Stomach (tissue), 19 donors: ENCODE measurements at places on chromosomes 7 and 10. TPM values are rescaled to one million over a fixed set of nuclear protein-coding genes. Genes with fewer than 3 reads are reported as not detected.
A peak's percentile ranks its signal among the peaks of the same experiment; 100 is the strongest.

- DNase-seq: no peak
These were observed 20.7 kb downstream of the KCNH2 start for GRCh38 chr7:150957133-150958020.

Gene CAMK2B
- 28.4 TPM for polyA plus RNA-seq

Gene SPAM1
- polyA plus RNA-seq: not detected

DNA sequence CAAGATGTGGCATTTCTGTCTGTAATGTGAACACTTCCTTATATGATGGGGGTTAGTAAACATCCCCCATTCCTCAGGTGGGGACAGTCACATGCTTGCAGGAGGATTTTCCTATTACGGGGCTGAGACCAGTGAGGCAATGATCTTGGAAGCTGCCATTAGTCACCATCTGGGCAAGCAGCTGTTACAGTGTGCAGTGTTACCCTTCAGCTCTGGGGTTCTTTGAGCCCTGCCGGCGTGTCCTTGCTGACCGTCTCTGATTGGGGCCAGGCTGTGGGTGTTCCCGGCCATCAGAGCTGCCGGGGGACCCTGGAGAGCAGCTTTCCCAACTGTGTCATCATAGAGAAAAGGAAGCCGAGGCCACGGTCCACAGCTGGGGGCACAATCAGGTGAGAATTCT is 126.8 kb upstream of the FAM20C start:
- DNase-seq: no peak

DNA sequence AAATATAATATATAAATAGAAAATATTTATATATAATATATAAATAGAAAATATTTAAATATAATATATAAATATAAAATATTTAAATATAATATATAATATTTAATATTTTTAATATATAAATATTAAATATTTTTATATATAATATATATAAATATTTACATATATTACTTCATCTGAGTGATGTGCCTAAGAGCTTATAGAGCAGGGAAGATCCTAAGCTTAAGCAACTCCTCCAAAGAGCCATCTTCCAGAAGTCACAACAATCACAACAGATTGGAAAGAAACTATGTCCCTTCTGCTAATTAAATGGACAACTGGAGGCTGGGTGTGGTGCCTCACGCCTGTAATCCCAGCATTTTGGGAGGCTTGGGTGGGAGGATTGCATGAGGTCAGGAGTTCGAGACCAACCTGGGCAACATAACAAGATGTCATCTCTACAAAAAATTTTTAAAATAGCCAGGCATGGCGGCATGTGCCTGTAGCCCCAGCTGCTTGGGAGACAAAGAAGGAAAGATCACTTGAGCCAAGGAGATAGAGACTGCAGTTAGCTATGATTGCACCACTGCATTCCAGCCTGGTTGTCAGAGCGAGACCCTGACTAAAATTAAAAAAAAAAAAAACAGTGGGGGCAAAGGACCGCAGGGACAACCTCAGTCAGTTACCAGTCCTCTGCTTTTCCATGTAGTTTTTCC is 198.7 kb downstream of the SKIDA1 start:
- no peak for DNase-seq

GRCh38 chr7:101363196-101363733 is 590 bp downstream of the COL26A1 start:
- DNase-seq: no peak

Gene CYP26C1
- polyA plus RNA-seq: not detected

Gene SLC26A4
- polyA plus RNA-seq: 0.28 TPM

DNA sequence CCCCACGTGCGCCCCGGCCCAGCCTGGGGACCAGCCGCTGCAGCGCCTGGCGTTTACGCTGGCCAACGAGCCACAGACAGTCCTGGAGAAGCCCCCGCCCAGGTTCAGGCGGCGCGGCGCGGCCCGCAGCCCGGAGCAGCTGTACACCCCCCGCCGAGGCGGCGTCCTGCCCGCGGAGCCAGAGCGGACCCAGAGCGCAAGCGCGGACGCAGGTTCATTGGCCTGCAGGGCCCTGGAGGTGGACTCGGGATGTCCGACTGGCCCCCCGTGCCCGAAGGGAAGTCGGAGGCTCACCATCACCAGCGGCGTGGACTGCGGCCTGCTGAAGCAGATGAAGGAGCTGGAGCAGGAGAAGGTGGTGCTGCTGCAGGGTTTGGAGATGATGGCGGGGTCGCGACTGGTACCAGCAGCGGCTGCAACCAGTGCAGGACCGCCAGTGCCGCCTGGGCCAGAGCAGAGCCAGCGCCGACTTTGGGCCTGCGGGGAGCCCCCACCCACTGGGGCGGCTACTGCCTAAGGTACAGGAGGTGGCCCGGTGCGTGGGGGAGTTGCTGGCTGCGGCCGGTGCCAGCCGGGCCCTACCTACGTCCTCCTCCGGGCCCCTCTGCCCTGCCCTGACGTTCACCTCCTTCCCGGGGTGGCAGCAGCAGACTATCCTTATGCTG is 72.0 kb upstream of the KCTD7 start:
- DNase-seq: no peak

DNA sequence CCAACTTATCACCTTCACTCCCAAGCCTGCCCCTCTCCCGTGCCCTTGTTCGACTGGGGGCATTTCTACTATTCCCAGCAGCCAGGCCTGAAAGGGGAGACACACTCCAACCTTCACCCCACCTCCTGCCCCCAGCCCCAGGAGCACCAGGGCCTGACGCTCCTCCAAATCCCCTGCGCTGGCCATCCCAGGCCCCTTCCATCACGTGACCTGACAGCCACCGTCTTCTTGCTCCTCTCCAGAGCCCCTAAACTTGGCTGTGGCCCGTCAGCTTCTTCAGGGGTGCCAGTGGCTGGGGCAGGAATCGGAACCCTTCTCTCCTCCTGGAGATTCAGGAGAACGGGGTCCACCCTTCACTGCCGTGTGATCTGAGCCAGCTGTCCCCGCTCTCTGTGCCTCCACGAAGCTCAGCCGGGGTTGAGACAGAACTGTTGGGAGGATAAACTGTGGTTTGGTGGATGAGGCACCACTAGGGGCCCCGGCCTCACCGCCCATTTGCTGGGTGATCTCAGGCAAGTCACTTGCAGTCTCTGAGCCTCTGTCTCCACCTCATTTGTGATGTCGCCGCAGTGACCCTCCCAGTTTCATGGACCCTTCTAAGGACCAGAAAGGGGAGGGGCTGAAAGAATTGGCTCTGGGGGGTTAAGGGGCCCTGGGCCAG is 91.0 kb downstream of the MYL10 start:
- no peak for DNase-seq

DNA sequence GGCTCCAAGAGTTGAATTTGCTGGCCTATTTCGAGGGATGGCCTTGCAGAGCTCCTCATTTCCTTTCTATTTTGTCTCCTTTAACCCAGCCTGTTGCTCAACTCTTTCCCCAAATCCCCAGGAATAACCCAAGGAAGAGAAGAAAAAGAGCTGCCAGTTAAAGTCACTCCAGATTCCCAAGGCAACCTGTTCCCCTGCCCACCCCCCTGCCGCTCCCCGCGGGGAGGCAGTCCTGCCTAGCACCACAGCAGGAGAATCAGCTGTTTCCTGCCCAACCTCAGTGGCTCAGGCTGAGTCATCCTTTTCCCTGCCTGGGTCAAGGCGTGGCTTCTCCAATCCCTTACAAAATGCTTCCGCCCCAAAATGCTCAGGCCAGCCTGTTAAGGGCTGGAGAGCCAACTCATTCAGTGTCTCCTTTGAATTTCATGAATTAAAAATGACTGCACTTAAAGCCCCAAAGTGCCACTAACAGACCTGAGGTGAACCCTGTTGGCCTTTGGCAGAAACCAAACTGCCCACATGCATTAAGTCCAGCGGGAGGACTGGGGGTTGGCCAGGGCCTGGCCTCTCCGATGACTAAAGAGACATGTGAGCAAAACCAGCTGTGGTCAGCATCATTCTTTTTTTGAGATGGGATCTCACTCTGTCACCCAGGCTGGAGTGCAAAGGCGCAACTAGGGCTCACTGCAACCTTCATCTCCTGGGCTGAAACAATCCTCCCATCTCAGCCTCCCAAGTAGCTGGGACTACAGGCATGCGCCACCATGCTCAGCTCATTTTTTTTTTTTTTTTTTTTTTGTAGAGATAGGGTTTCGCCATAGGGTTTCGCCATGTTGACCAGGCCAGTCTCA is 83.2 kb upstream of the KIF5B start:
- DNase-seq: peak; percentile 68

GRCh38 chr7:117090791-117091190 is 137.5 kb downstream of the ST7 start:
- peak; percentile 39 for DNase-seq

Gene EXOC6
- 4.9 TPM for polyA plus RNA-seq

Gene MSMB
- 19.0 TPM for polyA plus RNA-seq

Gene CCDC7
- 1.0 TPM for polyA plus RNA-seq

DNA sequence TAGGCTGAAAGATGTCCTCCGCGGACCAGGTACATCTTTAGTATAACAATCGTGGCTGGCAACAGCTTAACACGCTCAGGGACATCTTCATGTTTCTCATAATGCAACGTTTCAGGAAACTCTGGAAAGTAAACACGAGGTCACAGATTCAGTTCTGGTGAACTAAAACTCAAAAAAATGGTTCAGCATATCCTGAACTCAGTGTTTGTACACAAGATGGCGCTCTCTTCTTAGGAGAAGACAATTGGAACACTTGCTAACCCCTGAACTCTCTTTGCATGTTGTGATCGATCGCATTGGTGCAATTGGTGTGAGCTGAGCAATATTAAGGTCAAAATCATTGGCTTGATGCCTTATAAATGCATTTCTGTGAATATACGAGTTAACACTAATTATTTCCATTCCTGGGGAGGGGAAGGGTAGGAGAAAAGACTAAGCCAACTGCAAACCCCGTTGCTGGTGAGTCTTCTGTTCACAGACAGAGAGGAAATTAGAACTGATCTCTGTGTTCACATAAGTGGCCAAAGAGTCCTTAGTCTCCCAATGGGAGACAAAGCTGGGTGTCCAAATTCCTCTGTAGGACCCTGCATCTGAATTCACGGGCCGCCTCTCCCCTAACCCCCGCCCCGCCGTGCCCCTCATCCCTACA is 52.6 kb upstream of the FAM180A start:
- peak; percentile 85 for DNase-seq

- DNase-seq: no peak
These were observed 51.6 kb downstream of the SEM1 start for GRCh38 chr7:96658022-96658412.

Gene CNPY1
- not detected for polyA plus RNA-seq

GRCh38 chr7:47763063-47763974 is 181.4 kb upstream of the TNS3 start:
- DNase-seq: peak; percentile 49

Gene MINDY4
- polyA plus RNA-seq: 1.7 TPM
